OCI-LY7 (cell line): ENCODE measurements at places on chromosomes 13 and 19.

GRCh38 chr19:50896591-50897190 lies 14.5 kb downstream of the KLK4 start:
- peak; percentile 33 for DNase-seq

GRCh38 chr13:50915565-50915964 lies 6.0 kb downstream of the RNASEH2B start:
- DNase-seq, result peak; percentile 75

GRCh38 chr19:41321204-41321599 lies 11.2 kb downstream of the CCDC97 start:
- no peak for DNase-seq

- peak; percentile 52 for DNase-seq
Measured at GRCh38 chr13:108176685-108177274, 38.6 kb downstream of the LIG4 start.

DNA sequence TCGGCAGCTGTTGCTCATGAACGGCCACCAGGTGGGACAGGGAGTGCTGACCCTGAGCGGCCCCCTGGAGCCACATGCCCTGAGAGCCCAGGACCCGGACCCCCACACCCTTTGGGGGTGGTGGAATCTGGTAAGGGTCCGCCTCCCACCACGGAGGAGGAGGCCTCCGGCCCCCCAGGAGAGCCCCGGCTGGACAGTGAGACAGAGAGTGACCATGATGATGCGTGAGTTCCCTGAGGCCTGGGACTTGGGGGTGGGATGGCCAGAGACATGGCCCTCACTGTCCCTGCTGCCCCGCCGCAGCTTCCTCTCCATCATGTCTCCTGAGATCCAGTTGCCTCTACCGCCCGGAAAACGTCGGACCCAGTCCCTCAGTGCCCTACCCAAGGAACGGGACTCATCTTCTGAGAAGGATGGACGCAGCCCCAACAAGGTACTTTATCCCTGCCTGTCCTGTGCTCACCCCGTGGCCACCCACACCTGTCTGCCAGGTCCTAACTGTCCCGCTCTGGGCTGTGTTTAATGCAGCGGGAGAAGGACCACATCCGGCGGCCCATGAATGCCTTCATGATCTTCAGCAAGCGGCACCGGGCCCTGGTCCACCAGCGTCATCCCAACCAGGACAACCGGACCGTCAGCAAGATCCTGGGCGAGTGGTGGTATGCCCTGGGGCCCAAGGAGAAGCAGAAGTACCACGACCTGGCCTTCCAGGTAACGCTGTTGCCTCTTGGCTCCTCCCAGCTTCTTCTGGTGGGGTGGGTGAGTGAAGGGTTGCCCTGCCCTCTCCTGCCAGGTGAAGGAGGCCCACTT lies 14.7 kb upstream of the PRR19 start:
- DNase-seq, result no peak

GRCh38 chr13:110570886-110571285 lies 9.4 kb upstream of the RAB20 start:
- DNase-seq, result no peak
